Muscle of arm (tissue), 14 donors: ENCODE measurements at places on chromosomes 11 and 22.
A peak's percentile ranks its signal among the peaks of the same experiment; 100 is the strongest.

DNA sequence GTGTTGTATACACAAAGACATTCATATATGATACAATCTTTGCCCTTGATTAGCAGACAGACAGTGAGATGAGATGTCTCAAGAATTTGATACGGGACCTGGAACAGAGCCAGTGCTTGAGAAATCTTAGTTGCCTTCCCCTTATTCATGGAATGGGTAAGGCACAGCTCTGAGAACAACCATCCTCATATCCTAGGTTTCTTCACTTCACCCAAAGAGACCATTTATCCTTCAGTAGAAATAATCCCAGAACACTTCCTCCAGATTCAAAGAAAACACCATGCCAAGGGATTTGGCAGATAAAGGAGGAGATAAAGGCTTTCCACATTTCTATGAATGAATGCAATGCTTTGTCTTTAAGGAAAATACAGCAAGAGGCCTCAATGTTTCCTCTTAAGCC, 8.8 kb upstream of the IZUMO1R start:
- DNase-seq: no peak

DNA sequence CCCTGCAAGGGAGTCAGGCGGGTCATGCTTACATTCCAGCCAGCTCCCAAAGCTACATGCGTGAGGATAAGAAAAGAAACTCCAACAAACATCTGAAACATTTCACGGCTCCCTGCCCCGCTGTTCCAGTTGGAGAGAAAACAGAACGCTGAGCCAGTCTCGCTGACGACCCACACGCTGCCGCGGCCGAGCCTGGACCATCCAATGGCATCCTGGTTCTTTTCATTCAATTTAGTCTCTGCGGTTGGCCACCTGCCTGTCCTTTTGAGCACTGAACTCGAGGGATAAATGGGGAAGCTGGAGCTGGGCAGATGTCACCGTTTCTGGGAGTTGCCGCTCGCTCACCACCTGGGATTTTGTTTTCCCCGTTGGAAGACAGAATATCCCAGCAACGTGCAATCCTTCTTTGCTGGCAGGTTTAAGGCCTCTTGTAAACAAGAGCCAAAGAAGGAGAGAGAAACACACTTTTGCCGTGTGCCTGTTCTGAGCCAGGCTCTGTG, 45.3 kb upstream of the SHISAL1 start:
- DNase-seq: no peak

DNA sequence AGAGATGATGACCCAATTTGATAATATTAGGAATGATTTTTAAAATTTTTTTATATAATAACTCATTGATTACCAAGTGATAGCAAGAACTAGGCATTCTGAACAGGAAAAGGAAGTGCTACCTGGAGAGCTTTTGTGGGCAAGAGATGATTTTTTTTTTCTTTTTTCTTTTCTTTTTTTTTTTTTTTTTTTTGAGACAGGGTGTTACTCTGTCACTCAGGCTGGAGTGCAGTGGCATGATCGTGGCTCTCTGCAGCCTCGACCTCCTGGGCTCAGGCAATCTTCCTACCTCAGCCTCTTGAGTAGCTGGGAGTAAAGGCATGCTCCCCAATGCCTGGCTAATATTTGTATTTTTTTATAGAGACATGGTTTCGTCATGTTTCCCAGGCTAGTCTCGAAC, 40.4 kb downstream of the TNRC6B start:
- DNase-seq: no peak

- no peak for DNase-seq
These were observed 19.2 kb downstream of the GLYATL1 start for GRCh38 chr11:58958500-58958899.

- no peak for DNase-seq
These were observed 22.6 kb downstream of the KREMEN1 start for GRCh38 chr22:29095459-29095858.

- no peak for DNase-seq
These were observed 15.3 kb upstream of the SYTL2 start for GRCh38 chr11:85826116-85826855.

GRCh38 chr22:30824711-30825110, 130.0 kb downstream of the OSBP2 start:
- DNase-seq: no peak

DNA sequence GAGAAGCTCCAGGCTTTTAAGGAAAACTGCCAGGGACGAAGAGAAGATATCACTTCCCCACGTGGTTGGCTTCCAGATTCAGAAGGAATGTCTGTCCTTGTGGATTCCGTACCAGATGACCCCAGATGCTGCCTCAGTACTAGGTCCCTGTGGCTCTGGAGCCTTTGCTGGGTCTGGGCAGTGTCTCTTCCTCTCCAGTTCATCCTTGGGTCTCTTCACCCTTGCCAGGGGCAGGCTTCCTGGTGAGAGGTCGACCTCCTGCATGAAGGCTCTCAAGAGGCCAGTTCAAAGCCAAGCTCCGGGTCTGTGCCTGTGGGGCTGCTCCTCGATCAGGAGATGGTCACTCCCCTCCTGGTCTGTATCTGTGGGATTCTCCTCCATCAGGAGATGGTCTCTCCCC, 74.7 kb upstream of the B3GAT1 start:
- DNase-seq: no peak

GRCh38 chr11:42593441-42593840, 718.4 kb upstream of the API5 start:
- no peak for DNase-seq

DNA sequence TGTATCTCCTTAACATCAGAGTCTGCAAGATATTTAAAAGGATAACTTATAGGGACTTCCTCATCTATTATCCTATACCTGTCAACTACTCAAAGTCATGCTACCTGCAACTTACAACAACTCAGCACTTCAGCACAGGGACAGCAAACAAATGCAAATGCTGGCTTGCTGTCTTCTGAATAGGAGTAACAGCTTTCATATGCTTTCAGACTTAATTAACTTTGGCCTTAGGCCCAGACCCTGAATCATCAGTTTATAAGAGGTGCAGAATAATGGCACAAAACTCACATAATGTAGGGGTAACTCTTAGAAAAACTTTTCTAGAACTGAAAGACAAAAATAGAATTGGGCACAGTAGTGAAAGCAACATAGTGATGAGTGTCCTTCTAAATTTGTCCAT, 953.4 kb downstream of the DLG2 start:
- no peak for DNase-seq

GRCh38 chr11:15484398-15484797, 369.7 kb downstream of the INSC start:
- DNase-seq: no peak

DNA sequence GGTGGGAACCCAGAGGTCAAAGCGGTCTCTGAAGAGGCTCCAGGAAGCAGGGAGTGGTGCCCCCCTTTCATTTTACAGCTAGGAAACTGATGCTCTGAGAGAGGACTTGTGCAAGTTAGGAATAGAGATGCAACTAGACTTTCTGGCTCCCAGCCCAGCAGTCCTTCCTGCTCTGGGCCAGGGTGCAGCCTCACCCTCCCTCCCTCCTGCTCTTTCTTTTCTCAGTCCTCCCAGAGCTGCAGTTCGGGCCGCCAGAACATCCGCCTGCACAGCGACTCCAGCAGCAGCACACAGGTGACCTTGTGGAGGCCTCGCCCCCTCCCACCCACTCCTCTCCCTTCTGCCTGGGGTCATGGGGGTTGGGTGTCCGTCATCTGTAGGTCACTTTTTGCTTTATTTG, 51.5 kb downstream of the LHFPL7 start:
- peak; percentile 69 for DNase-seq

GRCh38 chr22:49756201-49756600, 71.5 kb downstream of the BRD1 start:
- DNase-seq: no peak

- DNase-seq: no peak
These were observed 56.3 kb downstream of the RPS6KA4 start for GRCh38 chr11:64415286-64415685.

DNA sequence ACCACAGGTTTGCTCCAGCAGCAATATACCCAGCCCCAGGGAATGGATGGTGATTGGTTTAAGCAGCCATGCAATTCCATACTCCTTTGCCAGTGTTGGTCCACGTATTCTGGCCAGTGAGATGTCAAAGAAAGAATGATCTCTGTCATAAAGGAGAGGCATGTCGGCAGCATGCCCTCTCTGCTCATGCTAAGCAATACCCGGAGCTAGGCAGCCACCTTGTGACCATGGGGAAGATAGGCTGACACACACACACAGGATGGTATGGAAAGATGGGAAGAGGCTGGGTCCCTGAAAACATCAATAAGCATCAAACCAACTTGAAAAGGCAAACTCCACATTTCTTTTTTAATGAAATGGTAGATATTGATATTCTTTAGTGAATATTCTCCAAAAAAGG, 5.1 kb downstream of the ABCC8 start:
- no peak for DNase-seq

- peak; percentile 31 for DNase-seq
These were observed 2.3 kb downstream of the KRTAP5-11 start for GRCh38 chr11:71580057-71581003.

- DNase-seq: peak; percentile 25
These were observed 862 bp upstream of the CENATAC start for GRCh38 chr11:118996926-118997626.

DNA sequence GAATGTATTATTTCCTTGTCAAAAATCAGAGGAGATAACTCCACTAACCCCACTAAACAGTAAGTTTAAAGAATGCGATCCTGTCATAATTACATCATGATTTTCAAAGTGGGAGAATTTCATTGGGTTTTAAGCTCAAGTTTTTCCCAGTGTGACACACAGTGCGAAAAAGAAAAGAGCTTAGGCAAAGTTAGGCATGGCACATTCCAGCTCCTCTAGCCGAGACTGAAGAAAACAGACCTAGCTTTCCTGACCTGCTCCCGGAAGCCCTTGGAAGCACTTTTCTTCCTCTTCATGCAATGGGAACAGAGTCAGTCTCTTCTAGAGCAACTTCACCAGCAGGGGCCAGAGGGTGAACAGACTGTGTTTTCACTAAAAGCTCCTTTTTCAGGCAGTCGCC, 76.6 kb upstream of the AKIP1 start:
- no peak for DNase-seq

- no peak for DNase-seq
These were observed 206.4 kb upstream of the E2F8 start for GRCh38 chr11:19447150-19447566.

DNA sequence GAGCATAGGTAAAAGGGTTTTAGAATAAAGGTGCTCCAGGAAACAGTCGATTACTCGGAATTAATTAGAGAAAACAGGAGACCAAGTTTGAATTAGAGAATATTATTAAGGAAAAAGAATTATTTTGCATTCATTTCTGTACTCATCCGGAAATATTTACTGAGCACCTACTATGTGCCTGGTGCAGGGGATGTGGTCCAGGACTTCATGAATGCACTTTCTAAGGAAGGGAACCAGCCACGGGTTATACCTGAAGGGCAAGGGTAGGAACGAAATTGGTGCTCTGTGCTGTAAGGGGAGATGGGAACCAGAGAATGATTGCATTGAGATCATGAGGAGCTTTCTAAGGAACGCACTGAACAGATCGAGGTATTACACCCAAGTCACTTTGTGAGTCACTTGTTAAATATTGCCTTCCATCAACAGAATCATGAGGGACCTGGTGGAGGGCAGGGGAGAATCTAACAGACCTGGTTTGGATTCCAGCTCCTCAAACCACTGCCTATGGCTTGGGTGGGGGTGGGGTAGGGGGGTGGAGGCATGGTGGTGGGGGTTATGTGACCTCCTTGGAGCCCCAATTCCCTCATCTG, 40.9 kb downstream of the C11orf96 start:
- DNase-seq: no peak

GRCh38 chr11:22337596-22338485, at the start of gene SLC17A6:
SLC17A6 (plus strand) TSS chr11:22338381; CDS start chr11:22338534, 153 bp downstream.
- DNase-seq: peak; percentile 65

DNA sequence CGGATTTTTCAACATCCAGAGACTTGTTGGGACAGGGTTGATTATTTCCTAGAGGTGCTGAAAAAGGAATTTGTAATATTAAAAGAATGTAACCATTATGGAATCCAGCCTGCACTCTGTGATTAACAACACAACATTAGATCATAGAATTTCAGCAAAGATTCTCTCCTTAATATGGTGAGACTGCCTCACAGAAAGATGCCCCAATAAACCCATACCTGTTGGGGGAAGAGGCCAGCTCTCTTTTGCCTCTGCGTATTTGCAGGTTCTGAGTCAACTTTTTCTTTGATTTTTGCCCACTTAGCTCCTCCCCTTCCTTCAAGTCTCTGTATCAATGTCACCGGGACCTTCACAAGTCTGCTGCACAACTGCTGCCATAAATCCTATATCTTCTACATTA, 12.4 kb upstream of the MTMR3 start:
- DNase-seq: no peak

GRCh38 chr22:38273135-38273826, 471 bp upstream of the TMEM184B start:
- DNase-seq: no peak

GRCh38 chr11:57353852-57354251, 15.7 kb downstream of the P2RX3 start:
- DNase-seq: no peak

- DNase-seq: no peak
These were observed 51.3 kb downstream of the FBLN1 start for GRCh38 chr22:45554040-45554406.

- peak; percentile 58 for DNase-seq
These were observed 33.4 kb downstream of the KCNQ1OT1 start for GRCh38 chr11:2666401-2666741.

DNA sequence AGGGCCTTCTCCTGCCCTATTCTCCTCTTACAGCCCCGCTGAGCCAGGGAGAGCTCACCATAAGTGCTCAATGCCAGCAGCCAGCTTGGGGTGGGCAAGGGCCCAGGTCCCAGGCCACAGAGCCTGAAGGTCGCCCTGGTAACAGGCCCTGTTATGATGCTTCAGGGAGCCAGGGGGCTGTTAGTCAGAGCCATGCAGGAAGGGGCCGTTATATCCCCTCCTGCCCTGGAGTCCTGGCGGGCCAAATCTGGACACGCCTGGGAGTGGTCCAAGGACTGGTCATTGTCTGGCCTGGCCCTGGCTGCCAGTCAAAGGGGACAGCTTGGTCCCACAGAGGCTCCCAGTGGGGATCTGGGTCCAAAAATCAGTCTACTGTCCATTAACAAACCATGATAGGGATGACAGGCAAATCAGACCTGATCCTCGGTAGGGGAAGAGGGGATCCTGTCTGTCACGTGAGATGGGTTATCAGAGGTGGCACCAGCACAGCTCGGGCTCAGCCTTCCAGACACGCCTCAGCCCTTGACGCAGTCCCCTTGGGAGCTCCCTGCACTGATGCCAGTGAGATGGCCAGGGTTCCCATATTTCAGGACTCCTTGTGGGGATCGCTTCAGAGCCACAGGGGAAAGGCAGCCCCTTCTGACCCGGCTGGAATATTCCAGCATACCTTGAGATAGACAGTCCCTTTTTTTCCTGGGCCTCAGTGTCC, 55.9 kb downstream of the LRRC32 start:
- no peak for DNase-seq

DNA sequence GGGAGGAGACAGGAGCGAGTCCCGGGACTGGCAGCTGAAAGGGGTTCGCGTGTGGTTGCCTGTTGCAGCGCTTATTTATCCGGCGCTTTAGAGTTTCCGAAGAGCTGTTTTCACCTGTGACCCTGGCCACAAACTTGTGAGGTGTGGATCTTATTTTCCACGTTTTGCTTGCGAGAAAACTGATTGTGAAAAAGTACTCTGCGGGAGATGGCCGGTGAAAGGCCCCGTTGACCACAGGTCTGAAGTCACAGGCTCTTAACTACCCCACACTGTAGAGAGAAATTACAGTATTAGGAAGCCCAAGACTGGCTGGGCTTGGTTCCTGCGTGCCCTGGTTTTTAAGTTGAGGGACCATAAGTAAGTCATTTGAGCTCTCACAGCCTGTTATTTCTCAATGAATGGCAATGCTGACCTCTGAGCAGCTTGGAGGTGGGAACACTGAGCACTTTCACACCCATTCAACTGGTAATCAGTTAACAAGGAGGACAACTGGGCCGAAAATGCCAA, 379 bp upstream of the RAB38 start:
- no peak for DNase-seq

GRCh38 chr22:41240377-41241132, at the start of gene CHADL:
CHADL (minus strand) TSS chr22:41240931; CDS start chr22:41240881, 50 bp downstream.
- DNase-seq: no peak
